ENCODE measurements at places on chromosomes 2 and 18.
A peak's percentile ranks its signal among the peaks of the same experiment; 100 is the strongest.

- no peak for DNase-seq
Observed at GRCh38 chr2:186733414-186733813, 39.6 kb downstream of the FAM171B start.

- DNase-seq, result no peak
Observed at GRCh38 chr18:52845036-52845435, 505.0 kb downstream of the DCC start.

- no peak for DNase-seq
Observed at GRCh38 chr2:217711188-217711587, 291.6 kb downstream of the TNS1 start.

GRCh38 chr2:202643012-202643858 lies 8.5 kb downstream of the FAM117B start:
- DNase-seq, result no peak

DNA sequence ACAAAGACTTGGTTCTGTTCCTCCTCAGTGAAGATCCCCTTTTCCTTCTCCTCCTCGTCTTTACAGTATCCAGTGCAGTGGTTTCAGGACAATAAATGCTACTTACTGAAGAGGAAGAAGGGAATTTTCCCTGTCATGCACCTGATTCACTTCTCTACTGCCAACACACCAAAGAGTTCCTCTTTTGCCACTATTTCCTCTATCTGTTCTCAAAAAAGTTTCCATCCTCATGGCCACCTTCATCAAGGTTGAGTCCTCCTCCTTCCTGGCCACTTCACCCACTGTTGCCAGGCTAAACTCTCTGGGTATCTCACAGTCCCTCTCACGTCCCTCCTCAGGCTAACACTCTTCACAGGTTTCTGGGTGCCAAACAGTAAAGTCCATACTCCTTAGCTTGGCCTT lies 41.7 kb downstream of the PLEKHM3 start:
- DNase-seq, result no peak

DNA sequence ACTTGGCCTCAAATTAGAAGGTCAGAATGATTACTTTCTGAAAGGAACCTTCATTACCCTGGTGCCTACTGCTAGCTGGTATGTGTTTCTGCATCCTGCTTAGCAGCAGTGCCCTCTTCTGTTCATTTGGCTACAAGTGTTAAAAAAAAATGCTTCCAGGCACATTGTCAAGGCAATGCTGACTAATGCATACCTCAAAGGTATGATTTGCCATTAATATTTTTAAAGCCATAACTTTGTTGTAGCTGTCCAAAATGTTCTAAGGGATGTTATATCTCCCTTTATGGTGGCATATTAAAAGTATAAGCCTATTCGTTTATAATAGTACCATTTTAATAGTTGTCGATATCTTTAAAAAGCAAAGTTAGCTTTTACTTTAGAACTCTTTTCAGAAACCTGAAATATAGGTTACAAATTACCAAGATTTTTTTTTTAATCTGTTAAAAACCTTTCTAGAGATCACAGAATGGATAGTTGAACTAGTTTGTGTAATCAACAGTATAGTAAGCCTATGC lies 52.0 kb upstream of the FAM171B start:
- DNase-seq, result peak; percentile 11

DNA sequence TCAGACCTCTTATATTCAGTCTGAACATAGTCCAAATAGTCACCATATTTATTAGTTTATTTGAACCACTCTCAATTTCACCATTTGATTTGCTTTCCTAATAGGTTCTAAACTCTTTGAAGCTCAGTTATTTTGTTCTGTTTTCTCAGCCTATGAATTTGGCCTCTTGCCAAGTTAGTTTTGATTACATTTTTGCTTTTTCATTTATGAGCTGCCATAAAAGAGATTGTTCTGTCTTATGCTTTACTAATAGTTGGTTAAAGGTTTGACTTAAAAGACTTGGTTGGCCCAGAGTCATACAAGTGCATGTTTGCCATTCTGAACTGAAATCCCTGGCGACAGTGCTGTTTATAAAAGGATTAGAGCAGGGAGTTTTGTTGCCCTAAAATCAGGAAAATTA lies 85.9 kb upstream of the RANBP2 start:
- DNase-seq, result no peak

GRCh38 chr2:19349911-19350677 lies 8.3 kb downstream of the OSR1 start:
- DNase-seq, result no peak

DNA sequence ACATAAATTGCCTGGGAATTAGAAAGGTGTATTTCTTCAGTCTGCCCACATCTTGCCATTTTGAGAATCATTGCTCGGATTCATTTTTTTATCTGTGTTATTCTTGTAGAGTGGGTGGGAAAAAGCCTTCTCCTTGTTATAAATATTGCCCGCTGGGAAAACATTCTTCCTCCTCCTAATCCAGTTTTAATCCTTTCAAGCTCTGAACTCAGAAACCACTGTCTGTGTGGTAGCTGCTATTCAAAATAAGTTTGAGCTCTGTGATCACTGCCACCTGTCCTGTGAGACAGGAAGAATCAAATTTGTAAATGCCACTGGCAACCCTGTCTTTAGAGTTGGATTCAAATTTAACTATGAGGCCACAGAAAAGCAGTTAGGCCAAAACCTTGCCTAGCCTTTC lies 1875.2 kb upstream of the PIK3C3 start:
- DNase-seq, result no peak

DNA sequence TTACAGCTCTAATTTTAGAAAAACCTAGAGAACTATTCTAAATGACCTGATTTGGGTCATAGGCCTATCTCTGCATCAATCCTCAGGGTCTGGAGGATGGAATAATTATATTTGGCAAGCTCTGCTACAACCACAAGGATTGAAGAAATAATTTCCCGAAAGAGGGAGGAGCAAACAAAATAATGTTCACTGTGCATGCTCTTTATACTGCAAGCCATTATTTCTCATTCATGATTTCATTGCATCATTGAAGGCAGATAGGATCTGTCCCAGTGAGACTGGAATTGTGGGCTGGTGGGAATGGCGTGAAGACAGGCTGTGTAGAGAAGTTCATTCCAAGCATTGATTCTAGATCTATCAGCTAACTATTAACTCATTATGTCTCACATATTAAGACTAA lies 12.7 kb upstream of the MAPRE2 start:
- DNase-seq, result no peak

DNA sequence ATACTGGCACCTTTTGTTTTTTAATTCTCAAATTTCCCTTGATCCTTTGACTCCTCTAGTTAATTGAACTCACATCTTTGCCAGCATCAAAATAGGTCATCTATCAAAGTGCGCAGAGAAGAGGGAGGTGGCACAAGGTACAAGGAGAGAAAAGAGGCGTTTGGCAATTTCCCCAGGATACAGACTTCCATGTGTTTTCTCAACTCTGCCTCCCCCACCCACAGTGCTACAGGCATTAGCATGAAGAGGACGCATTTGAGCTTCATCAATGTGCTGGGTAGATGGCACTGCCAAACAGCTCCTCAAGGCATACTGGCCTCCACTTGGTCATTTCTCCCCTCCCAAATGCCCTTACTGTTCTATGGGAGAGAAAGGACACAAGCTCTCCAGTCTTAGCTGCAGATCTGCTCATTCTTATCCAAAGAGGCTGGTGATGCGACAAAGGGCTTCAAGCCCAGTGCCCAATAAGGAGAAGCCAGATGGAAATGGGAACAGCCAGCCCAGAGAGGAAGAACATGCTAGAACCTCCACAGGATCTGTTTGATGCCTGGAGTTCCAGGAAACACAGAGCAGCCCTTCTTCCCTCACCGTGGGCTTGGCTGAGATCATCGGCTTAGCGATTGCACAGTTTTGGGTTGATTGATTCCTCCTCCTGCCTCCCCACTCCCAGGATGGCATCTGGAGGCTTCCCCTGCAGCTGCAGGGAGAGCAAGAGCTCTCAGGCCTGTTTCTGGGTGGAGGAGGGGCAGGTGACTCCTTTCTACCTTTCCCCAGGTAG lies 144.7 kb upstream of the SMAD2 start:
- no peak for DNase-seq

DNA sequence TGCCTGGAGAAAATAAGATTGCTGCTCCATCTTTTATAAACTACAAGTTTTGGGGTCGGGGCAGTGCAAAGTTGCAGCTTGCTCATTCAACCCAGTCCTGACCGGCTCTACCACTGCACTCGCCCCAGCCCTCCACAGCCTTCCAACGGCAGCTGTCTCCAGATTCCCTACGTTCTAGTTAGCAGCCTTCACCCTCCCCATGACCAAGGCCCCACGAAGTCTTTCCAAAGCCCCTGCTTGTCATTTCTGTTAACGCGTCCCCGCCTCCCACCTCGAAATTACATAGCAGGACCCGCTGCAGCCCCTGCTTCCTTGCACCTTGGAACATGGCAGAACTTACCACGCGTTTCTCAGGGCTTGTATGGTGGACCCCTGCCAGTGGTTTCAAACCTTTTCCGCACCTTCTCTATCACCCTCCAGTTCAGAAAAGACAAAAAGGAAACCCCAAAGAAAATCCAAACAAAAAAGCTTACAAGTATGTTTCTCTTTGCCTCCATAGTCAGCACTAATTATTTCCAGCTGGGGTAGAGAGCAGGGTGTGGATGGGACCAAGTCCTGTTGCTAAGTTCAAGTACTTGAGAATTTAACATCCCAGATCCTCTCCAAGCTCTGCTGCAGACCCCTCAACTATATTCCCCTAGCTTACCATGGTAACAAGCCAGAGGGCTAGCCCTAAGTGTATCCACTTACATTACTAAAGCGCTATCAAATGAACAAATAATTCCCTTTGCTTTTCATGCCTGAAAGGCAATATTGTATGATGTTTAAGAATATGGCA lies 161.5 kb downstream of the TGIF1 start:
- DNase-seq, result no peak

DNA sequence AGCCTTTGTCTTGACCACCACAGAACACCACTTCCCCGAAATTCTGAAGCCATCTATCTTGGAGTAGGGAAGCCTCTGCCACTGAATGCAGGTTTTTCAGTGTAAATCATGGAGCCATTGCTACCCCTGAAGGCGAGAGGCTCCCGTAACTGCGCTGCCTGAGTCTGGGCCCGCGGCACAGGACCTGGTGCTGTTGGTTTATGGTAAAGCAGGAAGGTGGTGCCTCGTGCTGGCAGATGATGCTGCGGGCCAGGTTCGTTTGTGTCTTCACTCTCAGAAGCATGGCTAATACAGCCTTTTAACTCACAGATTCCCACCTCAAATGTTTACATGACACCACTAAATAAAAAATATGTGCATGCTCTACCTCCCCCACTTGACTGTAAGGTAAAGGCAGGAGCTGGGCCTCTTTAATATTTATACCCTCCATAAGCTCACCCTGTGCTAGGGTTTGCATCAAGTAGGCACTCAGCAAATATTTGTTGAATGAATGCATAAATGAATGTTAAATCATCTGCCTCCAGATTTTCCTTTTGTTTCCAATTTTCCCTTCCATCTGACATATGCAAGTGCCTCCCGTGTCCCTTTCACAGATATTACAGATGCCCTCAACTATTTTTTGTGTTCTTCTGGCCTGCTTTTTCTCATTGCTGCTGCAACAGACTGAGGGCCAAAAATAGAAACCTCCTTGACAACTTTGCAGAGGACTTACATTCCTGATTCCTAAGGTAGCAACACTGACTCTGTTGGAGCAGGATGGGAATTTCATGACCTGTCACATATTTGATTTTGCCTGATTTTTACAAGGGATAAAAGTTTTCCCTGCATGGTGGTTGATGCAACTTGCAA lies 83.5 kb upstream of the CPO start:
- DNase-seq, result no peak

GRCh38 chr18:50161597-50162205 lies 33.2 kb downstream of the MYO5B start:
- DNase-seq, result no peak

DNA sequence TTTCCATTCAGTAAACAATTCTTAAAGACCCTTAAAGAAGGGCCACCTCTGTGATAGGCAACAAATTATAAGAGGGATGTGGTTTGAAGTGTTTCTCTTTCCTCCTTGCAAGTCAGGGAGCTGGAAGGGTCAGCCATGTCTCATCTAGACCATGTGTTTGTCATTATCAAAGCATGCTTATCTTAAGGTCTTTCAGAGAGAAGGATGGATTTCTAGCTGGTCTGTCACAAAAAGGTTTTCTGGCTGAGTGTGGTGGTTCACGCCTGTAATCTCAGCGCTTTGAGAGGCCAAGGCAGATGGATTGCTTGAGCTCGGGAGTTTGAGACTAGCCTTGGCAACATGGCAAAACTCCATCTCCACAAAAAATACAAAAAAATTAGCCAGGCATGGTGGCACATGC lies 59.2 kb upstream of the PEX13 start:
- DNase-seq, result no peak

GRCh38 chr2:232534940-232535651 lies 4.4 kb upstream of the CHRNG start:
- no peak for DNase-seq

GRCh38 chr2:237264480-237265219 lies 149.3 kb downstream of the COL6A3 start:
- DNase-seq, result no peak

DNA sequence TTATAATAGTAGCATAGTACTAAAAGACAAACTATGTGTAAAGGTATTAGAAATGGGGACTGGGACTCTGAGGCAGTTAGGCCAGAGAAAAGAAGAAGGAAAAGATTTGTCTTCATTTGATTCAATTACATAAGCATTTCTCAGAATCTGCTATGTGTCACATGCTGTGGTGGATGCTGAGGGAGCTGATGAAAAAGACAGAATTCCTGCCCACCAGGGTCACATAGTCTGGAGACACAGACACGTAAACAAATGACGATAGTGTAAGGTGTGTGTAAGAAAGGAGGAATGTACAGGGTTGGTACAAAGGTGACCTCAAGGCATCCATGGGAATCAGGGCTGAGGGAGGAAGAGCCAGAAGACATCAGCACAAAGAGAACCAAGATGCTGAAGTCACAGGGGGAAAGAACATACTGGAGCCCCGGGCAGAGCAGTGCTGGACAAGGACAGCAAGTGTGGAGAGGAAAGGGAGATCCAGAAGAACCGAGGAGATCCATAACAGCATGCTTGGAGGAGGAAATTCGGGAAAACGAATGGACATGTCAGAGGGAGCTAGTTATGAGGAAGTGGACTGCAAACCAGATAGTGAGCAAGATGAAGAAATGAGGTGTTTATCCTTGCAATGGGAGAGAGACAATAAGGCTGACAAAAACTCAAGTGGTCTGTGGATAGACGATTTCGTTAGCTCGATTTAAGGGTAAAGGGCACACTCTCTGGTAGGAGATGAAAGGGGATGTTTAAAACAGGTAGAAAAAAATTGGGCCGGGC lies 1.2 kb upstream of the MAPRE3 start:
- DNase-seq, result no peak

- DNase-seq, result peak; percentile 57
Observed at GRCh38 chr18:2971741-2972552, 41.0 kb downstream of the LPIN2 start.

DNA sequence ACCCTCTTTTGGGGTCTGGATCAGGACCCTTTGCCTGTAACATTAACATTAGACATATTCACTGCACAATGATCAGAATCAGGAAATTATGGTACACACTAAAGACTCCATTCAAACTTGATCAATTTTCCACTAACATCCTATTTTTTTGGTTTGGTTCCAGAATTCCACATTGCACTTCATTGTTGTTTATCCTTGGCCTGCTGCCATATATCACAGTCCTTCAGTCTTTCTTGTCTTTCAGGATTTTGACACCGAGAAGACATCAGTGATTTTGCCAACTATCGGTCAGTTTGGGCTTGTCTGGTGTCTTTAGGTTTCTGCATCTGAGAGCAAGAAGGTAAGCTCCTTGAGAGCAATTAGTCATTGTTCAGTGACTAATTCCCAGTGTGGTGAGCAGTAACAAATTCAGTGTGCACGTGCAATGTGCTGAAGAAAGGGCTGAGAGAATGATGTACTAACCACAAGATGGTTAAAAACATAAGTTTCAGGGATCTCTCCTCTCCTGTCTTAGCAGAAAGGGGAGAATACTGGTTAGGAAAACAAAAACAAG lies 23.5 kb downstream of the MARCHF4 start:
- DNase-seq, result no peak

All from activated T-cell treated with anti-CD3 and anti-CD28 coated beads for 24 hours (primary cell).